Epithelial cell of alveolus of lung (primary cell): ENCODE measurements at places on chromosomes 6 and 20. TPM values are rescaled to one million over a fixed set of nuclear protein-coding genes. Genes with fewer than 3 reads are reported as not detected.

Gene PROKR2
- not detected in 2 replicates for total RNA-seq

Gene SOBP
- 1.0 and 4.2 TPM in 2 replicates for total RNA-seq

Gene TMEM244
- not detected in 2 replicates for total RNA-seq

Gene SIRPB2
- not detected in 2 replicates for total RNA-seq

Gene C20orf202
- total RNA-seq, result not detected in 2 replicates

Gene ZNF831
- total RNA-seq, result not detected in 2 replicates

Gene RARS2
- total RNA-seq, result 22.6 and 35.5 TPM in 2 replicates

Gene PTK7
- total RNA-seq, result 144 and 240 TPM in 2 replicates

Gene OPRM1
- not detected in 2 replicates for total RNA-seq

Gene RSPO3
- total RNA-seq, result 0.26 and 3.8 TPM in 2 replicates

Gene IMPG1
- 0.26 TPM in 1 of 2 replicates, not detected in the other for total RNA-seq

Gene PHACTR1
- total RNA-seq, result 0.16 and 1.6 TPM in 2 replicates

Gene ADGB
- total RNA-seq, result not detected in 2 replicates

Gene OR2H2
- not detected in 2 replicates for total RNA-seq

Gene VSTM2L
- total RNA-seq, result 1.8 and 6.1 TPM in 2 replicates

Gene SLC22A7
- total RNA-seq, result not detected in 2 replicates

Gene KHDC1L
- total RNA-seq, result not detected in 2 replicates

Gene RIMS1
- 0.16 and 0.91 TPM in 2 replicates for total RNA-seq

Gene DNAJC5
- 40.2 and 42.1 TPM in 2 replicates for total RNA-seq

Gene TAF11
- total RNA-seq, result 19.7 and 37.8 TPM in 2 replicates

Gene SAMD5
- 0.65 and 1.9 TPM in 2 replicates for total RNA-seq

Gene SLC52A3
- not detected in 2 replicates for total RNA-seq

Gene OR2J3
- not detected in 2 replicates for total RNA-seq

Gene BLOC1S5
- total RNA-seq, result 11.7 and 12.9 TPM in 2 replicates

Gene MAK
- 0.24 TPM in 1 of 2 replicates, not detected in the other for total RNA-seq

Gene GLP1R
- not detected in 2 replicates for total RNA-seq

Gene COL12A1
- total RNA-seq, result 110 and 455 TPM in 2 replicates

Gene C6orf15
- 0.65 TPM in 1 of 2 replicates, not detected in the other for total RNA-seq

Gene CENPQ
- 6.3 and 9.2 TPM in 2 replicates for total RNA-seq

Gene OR2B6
- total RNA-seq, result not detected in 2 replicates

Gene PDE10A
- total RNA-seq, result 2.3 and 44.2 TPM in 2 replicates

Gene NRSN2
- total RNA-seq, result 66.2 and 69.4 TPM in 2 replicates
